ENCODE measurements at places on chromosomes 1 and 21.

DNA sequence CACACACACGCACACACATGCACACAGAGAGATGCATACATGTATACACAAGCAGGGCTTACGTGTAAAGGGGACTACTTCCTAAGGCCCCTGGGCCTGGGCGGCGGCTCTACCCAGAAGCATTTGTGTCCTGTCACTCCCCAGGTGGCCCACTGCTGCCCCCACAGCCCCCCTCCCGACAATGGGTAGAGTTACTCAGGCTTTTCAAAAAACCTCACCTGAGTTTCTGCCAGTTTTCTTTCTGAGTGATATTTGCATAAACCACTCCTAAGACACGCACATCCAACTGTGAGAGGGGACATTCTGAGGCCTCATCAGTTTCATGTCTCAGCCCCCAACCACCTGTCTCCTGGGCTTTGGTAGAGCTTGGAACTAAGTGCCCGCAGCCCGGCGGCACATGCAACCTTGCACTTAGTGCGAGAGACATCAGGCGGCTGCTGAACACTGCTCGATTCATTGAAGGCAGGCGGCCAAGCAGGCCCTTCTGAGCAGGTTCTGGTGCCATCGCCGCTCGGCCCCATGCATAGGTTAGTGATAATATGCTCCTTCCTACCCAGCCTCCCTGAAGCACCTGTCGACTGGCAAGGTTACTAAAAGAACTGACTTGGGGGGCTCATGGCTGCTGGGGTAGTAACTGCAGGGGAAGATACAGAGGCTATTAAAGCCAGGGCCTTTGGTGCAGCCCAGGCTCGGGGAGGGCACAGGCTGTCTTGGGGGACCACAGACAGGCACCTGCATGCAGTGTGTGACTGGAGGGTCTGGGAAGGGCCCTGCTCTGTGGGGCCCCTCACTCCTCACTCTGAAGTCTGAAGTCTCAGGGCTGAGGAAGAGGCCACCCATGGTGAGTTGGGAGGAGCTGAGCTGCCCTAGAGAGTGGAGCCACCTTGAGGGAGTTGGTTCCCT, 364.2 kb upstream of the VAMP3 start:
- no peak for DNase-seq

DNA sequence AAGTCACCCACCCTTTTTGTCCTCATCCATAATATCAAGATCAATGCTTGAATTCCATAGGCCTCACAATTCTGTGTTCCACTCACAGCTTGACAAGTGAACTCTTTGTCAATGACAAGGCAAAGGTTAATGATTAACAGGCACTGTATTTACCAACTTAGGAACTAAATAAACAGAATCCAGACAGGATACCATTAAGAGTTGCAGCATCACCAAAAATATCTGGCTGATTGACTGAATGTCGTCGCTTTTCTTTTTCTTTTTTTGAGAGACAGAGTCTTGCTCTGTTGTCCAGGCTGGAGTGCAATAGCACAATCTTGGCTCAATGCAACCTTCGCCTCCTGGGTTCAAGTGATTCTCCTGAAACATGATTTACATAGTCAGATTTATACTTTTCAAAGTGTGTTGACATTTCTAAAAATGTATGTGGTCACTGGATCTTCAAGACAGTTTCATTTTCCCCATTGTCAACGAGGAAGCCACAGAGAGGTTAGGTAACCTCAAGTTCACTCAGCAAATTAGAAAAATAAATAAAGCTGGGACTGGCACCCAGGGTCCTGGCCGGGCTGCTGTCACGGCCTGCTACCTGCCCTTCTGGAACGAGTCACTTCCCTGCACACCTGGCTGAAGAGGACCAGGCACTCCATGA, 81.0 kb downstream of the PDE9A start:
- no peak for DNase-seq

DNA sequence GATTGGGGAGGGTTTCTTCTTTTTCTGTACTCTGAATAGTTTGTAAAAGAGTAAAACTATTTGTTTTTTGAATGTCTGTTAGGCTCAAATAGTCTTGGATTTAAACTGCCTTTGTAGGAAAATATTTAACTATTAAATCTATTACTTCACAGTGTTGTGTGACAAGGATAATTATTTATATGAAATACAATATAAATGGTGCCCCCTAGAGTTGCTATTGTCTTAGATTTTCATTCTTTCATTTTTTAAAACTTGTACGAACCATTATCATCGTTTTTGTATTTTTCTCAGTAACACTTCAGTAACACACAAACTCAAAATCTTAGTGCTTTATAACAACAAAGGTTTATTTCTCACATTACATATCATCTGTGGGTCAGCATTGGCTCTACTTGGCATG, 37.4 kb downstream of the C1orf185 start:
- no peak for DNase-seq

- DNase-seq: no peak
Measured at GRCh38 chr1:168335500-168335899, 54.8 kb downstream of the TBX19 start.

- DNase-seq: no peak
Measured at GRCh38 chr1:240732390-240732789, 120.4 kb upstream of the GREM2 start.

DNA sequence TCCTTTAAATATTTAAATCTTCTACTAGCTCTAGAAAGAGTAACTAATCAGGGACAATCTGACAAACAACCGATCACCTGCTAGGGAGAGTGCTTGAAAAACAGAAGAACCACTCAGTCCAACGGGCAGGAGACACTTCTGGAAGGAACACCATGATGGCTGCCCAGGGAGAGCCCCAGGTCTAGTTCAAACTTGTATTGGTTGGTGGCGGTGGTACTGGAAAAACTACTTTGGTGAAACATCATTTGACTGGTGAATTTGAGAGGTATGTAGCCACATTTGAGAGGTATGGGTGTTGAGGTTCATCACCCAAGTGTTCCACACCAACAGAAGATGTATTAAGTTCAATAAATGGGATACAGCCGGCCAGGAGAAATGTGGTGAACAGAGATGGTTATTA, 4.8 kb upstream of the WDR47 start:
- no peak for DNase-seq

DNA sequence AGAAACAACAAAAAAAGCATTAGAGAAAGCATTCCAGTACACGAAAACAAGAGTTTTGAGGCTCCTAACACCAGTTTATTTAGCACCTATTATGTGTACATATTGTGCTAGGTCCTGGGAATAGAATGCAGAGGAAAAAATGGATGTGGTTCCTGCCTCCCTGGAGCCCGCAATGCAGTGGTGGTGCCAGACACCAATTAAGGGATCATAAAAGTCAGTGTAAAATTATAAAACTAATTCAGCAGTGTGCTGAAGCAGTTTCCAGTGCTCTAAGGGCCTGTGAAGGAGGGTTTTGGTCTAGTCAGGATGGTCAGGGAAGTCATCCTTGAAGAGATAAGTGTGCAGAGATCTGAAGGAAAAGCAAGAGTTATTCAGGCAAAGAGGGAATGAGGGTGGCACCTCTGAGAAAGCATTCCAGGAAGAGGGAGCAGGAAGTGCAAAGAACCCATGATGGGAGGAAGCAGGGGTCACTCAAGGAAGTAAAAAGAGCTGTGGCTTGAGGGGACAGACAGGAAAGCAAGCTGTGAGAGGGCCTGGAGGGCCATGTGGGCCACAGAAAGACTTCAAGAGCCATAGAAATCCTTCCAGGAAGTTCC, 65.2 kb upstream of the IFNLR1 start:
- no peak for DNase-seq

GRCh38 chr1:206591226-206591625, 21.0 kb downstream of the EIF2D start:
- no peak for DNase-seq

DNA sequence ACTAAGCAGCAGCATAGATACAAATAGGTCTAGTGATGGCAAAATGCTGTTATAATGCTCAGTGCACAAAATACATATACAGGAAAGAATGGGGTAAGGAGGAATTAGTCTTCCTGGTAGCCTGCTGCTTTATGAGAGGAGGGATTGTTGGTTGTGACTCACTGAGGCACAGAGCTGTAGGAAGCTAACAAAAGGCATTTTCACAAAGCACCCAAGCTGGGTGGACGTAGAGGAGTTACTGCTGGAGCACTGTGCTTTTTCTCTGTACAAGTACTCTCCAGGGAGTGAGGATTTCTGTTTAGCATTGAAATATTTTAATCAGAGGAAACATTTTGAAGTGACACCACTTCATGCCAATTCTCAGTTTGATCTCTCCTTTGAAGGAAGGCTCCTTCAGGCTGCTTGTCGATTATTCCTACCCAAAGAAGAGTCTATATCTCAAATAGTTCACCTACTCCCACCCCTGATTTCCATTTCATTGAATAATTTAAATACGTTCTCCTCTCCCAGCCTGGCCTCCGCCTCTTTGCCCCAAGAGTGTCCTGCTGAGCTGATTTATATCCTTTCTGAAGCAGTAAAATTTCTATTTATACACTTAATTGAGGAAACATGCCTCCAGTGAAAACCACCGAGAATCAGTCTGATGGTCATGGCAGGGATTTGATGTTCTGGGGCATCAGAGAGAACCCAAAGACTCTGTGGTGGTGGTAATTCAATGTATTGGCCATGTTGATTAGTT, 271.9 kb downstream of the HHAT start:
- DNase-seq: no peak

- no peak for DNase-seq
Measured at GRCh38 chr1:175877939-175878737, 134.7 kb upstream of the TNR start.

- DNase-seq: no peak
Measured at GRCh38 chr1:96968541-96968940, 247.0 kb downstream of the PTBP2 start.

DNA sequence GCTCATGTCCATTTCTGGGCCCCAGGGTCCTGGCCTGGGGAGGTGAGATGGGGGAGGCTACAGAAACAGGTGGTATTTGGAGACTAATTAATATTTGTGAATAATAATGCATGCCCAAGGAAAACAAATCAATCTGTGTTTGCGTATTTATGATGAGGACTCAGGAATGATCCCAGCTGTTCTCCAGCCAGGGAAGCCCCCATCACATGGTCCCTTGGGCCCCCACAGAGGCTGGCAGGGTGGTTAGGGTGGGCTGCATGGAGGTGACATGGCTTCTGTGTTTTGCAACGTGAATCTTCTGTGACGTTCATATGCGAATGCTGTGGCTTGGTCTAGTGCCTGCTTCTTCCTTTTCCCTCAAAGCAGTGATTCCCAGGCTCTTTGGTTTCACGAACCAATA, 10.5 kb downstream of the PTPRF start:
- DNase-seq: no peak

DNA sequence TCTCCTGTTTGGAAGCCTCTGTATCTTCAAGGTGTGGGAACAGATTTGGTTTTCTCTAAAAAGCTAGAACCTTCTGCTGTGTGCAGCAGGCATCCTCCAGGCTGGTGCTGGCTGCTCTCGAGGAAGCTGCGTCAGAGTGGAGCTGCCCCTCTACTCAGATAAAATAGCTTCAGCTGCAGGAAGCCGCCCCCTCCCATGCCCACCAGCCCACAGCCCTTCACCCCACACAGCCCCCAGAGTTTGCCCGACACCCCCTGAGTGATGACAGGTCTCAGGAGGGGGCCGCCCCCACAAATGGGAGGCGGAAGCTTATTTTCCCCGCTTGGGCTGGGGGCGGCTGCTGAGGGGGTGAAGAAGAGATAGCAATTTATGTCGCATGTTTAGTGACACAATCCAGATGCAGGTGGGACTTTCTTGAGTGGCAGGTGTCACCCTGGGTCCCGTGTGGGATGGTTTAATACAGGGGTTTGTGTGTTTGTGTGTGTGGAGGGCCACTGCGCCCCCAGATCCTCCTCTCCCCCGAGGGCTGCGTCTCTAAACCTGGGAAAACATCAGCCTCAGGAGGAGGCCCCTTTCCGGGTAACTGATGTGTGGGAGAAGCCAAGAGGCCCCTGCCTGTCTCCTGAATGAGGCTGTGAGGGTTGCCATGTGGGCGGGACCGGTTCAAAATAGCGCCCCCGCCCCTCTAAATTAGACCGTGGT, 55.4 kb downstream of the STUM start:
- DNase-seq: no peak

GRCh38 chr1:221439008-221439746, 302.7 kb downstream of the DUSP10 start:
- DNase-seq: peak; percentile 8

DNA sequence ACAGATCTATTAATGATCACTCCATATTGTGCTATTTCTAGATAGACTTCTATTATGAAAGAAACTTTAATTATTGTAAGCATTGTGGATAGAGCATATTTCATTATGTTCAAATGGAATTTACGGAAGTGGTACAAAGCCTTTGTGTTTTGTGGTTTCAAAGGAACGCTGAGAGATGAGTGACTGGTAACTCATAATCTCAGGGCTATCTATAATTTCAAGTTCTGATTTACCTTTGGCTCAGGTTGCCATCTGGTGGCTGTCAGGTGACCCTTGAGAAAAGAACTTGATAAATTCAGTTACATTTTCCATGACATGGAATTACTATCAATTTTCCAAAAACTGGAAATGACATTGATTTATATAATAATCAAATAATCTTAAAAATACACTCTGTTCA, 12.2 kb downstream of the NTNG1 start:
- DNase-seq: no peak

GRCh38 chr1:111476761-111477309, 3.1 kb downstream of the C1orf162 start:
- DNase-seq: no peak

DNA sequence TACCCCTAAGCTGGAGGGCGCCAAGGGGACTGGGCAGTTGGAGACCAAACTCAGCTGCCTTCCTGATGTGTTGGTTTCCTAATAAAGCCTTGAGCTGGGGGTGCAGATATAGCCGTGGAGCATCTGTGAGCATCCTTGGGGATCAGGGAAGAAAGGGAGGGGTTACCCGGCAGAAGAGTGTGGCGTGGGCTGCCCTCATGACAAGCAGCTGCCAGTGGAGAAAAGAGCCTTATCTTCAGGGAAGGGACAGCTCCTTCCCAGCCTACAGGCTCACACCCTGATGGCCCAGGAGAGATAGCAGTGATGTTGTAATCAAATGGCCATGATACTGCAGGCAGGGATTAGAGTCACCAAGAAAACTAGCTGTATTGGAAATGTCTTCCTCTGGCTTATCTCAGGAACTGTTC, 10.8 kb upstream of the NFASC start:
- DNase-seq: no peak

- no peak for DNase-seq
Measured at GRCh38 chr1:244970236-244970743, 105.9 kb upstream of the HNRNPU start.

DNA sequence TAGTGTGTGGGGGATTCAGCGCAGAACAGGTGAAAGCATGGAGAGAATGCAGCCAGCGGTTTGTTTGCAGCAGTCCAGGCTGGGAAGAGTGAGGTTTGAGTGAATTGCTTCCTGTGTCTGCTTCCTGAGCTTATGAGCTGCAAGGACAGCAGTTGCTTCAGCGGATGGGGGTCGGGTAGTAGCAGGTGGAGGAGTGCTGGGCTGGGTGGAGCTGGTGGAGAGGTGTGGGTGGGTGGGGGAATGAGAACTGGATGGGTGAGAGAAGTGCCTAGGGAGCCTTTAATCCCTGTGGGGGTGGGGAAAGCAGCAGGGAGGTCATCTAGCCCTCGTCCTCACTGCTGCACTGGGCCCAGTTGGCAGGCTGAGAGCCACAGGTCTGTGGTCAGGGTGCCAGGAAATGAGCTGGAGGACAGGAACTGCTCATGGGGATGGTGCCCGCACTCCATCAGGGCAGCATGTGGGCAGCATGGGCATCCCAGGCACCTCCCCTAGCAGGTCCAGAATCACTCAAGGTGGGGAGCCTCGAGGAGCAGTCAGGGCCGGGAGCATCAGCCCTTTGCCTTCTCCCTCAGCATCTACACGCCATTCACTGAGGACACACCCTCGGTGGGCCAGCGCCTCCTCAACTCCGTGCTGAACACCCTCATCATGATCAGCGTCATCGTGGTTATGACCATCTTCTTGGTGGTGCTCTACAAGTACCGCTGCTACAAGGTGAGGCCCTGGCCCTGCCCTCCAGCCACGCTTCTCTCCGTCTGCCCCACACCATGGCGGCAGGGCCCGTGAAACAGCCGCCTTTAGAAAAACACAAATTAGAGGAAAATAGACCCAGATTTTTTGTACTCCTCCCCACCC, 14.8 kb downstream of the PSEN2 start:
- no peak for DNase-seq

All from stimulated activated CD8-positive, alpha-beta memory T cell treated with anti-CD3 and anti-CD28 coated beads, Interleukin-12 subunit alpha, Interleukin-12 subunit beta, amount 100 ng/mL, for 4 hours (primary cell).